ENCODE measurements at places on chromosomes 2 and 18.

- DNase-seq: no peak
Observed at GRCh38 chr2:216222650-216223352, 113.7 kb downstream of the XRCC5 start.

DNA sequence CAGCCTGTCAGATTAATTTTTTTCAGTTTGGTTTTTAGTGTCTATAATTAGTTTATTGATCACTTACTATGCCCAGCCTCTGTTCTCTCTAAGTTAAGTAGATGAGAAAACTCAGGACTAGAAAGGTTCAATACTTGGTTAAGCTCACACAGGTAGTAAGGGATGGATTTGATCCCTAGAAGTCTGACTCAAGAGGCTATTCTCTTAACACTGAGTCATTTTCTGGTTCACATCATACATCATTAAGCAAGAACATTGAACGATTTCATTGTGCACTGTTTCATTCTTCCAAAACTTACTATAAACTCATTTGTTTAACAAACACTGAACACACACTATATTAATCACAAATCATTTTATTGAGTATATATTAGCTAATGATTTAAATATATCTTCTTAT is 54.1 kb upstream of the SLC38A11 start:
- DNase-seq: no peak

GRCh38 chr2:10668402-10669012 is 21.3 kb downstream of the NOL10 start:
- no peak for DNase-seq

- DNase-seq: peak; percentile 20
Observed at GRCh38 chr2:113167115-113167932, 6.4 kb upstream of the PSD4 start.

DNA sequence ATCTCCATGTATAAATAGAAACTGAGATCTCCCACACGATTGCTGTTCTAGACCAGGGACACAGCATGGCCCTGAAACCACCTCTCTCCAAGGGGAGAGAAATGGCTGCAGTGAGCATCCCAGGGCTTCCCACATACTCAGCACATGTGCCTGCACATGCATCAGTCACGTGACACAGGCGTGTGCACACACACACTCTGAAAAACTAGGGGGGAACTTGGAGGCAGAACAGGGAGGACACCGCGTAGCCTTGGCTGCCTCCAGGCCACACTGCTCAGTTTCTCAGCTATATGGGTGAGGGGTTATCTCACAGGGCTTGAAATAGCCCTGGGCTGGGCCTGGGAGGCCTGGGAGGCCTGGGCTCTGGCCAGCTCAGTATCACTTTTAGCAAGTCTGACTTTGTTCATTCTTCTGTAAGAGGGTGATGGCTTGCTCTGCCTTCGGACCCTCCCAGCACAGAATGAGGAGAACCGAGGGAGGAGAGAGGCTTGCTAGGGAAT is 66.9 kb downstream of the EMX1 start:
- DNase-seq: no peak

DNA sequence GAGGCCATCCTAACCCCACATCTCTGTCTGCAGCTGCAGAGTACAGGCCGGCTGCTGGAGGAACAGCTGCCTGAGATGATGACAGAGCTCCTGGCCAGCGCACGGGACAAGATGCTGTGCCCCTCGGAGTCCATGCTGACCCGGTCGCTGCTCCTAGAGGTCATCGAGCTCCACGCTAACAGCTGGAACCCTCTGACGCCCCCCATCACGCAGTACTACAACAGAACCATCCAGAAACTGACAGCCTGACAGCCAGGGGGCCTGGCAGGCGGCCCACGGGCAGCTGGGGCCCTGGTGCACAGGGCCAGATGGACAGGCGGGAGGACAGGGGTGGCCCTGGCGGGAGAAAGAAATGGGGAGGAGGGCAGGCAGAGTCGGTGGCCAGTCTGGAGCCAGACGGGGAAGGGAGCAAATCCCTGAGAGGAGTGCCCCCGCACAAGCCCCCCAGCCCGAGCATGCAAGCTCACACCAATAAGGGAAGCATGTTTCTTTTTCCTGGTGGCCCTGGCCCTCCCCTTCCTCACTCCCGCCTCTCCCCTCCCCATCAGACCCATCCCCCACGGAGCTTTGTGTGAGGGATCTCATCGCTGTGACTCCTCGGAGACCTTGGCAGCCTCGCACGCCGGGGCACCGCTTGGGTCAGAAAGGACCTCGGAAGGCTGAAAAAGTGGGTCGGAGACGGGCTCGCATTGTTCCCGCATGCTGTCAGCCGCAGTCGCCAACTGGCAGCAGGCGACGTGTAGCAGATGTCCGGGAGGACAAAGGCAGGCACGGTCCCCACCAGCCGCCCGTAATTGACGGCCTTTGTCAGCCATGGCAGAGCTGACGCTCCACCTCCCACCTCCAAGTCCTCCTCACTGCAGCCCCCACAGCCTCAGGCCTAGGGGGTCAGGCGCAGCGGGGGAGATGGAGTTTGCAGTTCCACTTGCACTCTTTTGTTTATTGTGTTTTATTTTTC is 91.2 kb downstream of the SMAD7 start:
- no peak for DNase-seq

DNA sequence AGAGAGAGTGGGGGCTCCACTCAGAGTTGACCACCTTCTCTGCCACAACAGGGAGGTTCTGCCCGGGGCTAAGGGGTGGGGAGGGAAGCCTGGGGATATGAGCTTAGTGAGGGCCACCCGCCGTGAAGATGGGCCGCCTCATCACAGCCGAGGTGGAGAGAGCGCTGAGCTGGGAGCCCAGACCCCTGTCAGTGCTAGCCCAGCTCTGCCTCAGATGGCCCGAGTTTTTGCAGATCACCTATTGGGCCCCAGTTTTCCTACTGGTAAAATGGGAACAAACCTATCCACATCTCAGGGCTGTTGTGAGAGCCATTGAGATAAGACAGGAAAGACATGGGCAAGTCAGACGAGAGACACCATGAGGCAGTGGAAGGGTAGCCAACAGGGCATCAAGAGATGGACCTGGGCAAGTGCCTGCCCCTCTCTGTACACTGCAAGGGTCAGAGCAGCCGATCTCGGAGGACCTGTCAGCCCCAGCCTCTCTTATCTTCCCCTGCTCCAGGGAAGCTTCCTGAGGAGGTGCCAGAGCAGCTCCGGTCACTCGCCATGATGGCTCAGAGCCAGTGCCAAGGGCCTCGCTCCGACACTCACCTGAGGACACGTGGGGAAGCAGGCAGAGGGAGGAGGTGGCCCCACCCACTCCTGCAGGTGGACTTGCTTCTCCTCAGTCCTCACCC is 88.9 kb downstream of the MCFD2 start:
- DNase-seq: no peak

GRCh38 chr2:150046810-150047209 is 440.7 kb downstream of the RND3 start:
- no peak for DNase-seq

DNA sequence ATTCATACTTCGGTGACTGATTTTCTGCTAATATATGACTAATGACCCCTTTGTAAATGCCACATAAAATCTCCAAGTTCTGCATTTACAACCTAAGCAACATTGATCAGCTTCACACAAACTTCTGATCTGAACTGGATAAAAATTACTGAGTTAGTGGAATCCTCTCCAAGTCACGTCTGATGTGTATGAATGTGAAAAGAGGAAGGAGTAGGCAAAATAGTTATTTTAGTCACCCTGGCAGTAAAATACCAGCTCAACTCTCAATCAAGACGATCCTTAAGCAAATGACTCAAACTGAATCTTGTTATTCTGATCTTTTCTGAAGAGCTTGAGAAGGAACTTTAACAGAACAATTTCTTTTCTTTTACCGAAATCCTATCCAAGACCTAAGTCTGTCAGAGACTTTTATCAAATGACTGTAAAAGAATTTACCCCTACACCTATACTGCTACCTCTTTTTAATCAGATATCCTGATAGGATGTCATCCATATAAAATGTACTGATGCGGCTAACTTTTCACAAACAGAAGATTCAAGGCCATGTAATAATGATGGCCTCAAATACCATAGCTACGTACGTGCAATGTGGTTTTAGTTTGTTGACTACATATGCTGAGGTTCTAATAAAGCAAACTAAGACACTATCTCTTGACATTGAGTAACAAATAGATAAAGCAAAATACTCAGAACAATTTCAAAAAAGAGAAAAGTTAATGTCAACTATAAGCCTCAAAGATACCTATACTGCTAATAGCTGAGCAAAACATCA is 23.7 kb downstream of the CUL3 start:
- no peak for DNase-seq

GRCh38 chr18:54359233-54359632 is 1.5 kb downstream of the C18orf54 start:
- DNase-seq: no peak

GRCh38 chr2:26401739-26402541 is at the start of gene DRC1:
Gene DRC1, plus strand, starts transcription at chr2:26401920. Its CDS starts 70 bp downstream, at chr2:26401990.
- DNase-seq: no peak

DNA sequence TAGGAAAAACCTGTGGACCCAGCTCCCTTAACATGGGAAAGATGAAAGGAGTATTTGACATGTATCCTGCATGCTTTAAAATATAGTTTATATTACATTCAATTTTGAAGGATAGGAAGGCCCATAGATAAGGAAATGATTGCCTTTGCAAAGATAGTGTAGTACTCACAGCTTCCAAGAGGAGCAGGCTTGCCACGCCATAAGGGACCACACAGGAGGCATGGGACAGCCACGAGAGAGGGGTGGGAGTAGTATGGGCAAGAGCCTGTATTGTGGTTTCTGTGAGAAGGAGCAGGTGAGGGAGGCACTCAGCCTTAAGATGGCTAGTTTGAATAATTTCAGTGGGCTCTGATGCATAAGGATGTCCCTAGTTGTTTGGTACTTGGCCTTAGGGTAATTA is 740.3 kb downstream of the SATB2 start:
- no peak for DNase-seq

- no peak for DNase-seq
Observed at GRCh38 chr2:239807568-239807967, 217.6 kb downstream of the NDUFA10 start.

All from activated T-helper 9 cell treated with anti-CD3 and anti-CD28 coated beads, Interleukin-2, amount 50 U/mL, for 16 hours (primary cell).